ENCODE measurements at places on chromosomes 3 and 15.

GRCh38 chr15:43989938-43990337 lies 163.1 kb downstream of the WDR76 start:
- no peak for DNase-seq

- no peak for DNase-seq
Measured at GRCh38 chr3:13301286-13301987, 118.7 kb downstream of the NUP210 start.

GRCh38 chr3:43999728-44000319 lies 241.9 kb upstream of the TOPAZ1 start:
- DNase-seq, result no peak

- no peak for DNase-seq
Measured at GRCh38 chr3:170809007-170809974, 60.7 kb downstream of the RPL22L1 start.

DNA sequence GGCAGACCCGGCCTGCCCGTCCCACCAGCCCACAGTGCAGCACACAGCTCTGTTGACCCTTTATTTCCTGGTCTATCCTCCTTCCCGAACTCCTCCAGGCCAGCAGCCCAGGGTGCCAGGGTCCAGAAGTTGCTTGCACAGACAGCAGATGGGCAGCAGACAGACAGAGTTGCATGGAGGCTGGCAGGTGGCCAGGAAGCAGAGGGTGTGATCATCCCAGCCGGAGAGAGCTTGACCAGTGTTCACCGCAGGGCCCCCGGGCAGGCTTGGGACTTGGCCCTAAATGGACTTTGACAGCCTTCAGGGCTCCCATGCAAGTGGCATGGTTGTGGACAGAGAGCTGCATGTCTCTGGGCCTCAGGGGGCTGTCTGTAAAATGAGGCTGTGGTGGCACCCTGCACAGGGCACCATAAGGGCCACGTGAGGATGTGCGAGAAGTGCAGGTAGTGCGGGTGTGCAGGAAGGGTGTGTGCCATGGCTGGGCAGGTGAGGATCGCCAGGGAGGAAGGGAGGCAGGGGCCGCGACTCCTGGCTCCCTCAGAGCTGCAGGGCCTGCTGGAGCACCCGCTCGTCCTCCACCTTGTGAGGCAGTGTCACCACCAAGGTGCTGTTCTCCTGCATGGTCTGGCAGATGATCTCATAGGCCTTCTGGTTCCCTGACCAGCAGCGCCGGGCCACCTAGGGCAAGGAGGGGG lies 6.3 kb upstream of the ZXDC start:
- no peak for DNase-seq
